ENCODE measurements at places on chromosomes 16 and 17.

GRCh38 chr17:16926571-16927451 is 45.1 kb downstream of the TNFRSF13B start:
- DNase-seq = no peak

DNA sequence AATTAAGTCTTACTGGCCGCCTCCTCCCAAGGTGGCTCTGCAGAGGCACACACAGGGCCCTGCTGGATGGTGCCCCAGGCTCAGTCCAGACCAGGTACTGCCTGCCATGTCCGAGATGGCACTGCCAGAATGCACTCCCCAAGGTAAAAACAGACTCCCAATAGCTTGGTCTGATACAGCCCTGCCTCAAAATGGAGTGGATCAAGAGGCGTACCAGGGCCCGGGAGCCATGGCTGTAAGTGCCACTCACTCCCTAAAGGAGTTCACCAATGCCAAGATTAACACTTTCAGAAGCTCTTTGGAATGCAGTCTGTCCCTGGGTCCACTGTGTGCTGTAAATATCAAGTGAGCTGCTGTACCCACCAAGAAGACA is 576 bp upstream of the MYO18A start:
- DNase-seq = no peak

GRCh38 chr17:43713494-43714162 is 45.0 kb downstream of the SOST start:
- DNase-seq = peak; percentile 11

DNA sequence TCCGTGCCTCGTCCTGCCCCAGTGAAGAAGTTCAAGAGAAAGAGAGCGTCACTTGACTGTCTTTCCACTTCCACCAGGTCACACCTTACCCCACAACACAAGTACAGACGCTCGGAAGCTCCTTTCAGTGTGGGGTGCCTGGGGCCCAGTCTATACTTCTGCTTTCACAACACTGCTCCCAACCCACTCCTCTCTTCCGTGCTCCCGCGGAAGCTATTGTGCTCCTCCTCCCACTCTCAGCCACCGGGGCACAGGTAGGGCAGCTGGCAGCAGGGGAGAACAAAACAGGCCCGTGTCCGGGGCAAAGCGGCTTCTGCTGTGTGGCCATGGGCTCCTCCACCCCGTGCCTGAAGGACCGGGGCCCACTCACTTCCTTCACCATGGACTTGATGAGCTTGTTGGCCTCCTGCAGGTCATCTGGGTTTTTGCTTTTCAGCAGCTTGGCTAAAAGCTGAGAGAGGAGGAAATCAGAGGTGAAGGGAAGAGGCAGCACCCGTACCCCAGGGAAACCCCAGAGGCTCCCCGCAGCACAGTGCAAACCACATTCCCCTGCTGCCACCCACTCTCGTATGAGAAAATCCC is 18.9 kb downstream of the GGA3 start:
- no peak for DNase-seq

- no peak for DNase-seq
Observed at GRCh38 chr17:79294459-79295071, 219.9 kb downstream of the ENGASE start.

- no peak for DNase-seq
Observed at GRCh38 chr16:75566758-75567255, 628 bp downstream of the GABARAPL2 start.

DNA sequence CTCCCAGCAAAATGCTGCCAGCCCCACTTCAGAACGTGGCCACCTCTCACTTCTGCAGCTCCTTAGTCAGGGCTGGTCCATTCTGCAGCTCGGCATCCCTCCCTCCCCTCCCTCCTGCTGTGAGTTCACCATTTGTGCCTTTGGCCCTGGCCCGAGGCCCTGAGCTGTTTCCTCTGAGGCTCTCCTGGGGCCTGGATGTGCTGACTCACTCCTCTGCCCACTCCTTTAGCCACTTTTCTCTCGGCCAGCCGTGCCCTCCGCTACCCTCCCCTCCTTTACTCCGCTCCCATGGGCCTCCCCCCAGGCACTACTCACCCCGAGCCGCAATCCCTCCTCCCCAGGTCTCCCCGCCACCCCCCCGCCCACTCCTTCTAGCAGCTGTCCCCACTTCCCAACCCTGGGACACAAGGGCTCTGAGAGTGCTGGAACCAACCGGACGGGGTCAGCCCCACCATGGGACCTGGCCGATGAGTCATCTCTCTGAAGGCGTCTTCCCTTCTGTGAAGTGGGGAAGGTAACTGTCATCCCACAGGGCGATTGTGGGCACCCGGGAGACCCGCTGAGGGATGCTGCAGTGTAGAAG is 11.5 kb downstream of the KCNG4 start:
- no peak for DNase-seq

GRCh38 chr16:71956486-71956885 is 43.7 kb downstream of the PKD1L3 start:
- no peak for DNase-seq

GRCh38 chr17:67491681-67492024 is 114.6 kb downstream of the PITPNC1 start:
- DNase-seq = no peak

DNA sequence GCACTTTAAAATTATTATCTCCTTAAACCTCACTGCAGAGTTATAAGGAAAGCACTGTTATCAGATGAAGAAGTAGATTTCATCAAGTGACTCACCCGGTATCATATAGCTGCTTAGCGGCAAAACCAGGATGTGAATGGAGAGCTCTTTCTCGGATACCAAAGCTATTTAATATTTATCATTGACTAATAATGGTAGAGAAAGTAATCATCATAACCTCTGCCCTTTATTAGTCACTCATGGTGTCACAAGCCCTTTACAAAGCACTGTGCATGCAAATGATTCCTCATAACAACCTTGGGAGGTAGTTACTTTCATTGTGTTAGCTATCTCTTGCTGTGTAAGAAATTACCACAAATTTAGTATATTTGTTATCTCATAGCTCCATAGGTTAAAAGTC is 592.9 kb downstream of the MAF start:
- no peak for DNase-seq

- DNase-seq = no peak
Observed at GRCh38 chr16:12082226-12082887, 105.8 kb downstream of the SNX29 start.

- DNase-seq = peak; percentile 55
Observed at GRCh38 chr17:41835800-41836549, at the start of gene NT5C3B. TSS of gene NT5C3B (minus strand) at chr17:41836232. CDS start at chr17:41836193, 39 bp downstream.

DNA sequence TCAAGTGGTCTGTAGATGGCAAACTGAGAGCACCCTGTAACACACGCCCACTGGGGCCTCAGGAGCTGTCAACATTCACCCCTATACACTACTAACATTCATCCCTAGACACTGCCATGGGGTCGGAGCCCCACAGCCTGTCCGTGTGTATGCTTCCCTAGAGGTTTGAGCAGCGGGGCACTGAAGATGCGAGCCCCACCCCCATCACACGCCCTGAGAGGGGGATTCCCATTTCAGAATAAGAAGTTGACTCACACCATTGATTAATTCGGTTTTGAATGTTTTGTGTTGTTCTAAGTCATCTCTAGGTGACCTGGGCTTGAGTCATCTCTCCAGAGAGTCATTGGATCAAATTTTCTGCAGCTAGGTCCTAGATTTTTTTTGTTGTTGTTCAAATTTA is 37.3 kb upstream of the MMD start:
- DNase-seq = peak; percentile 19

DNA sequence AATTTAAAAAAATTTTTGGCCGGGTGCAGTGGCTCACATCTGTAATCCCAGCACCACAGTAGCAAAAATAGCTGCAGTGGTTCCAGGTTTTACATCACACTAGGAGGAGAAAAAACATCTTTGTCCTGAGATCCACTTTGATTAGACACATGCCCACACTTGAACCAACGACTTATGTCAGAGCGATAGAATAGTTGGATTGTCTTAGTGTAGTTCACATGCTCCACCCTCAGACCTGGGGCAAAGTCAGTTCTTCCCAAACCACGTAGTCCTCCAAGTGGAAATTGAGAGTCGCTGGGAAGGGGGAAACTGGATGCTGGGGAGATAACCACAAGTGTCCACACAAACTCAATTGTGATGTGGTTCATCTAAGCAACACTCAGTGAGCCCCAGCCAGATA is 11.4 kb upstream of the ITGAM start:
- DNase-seq = no peak

- no peak for DNase-seq
Observed at GRCh38 chr16:66840883-66841282, 3.3 kb upstream of the CA7 start.

DNA sequence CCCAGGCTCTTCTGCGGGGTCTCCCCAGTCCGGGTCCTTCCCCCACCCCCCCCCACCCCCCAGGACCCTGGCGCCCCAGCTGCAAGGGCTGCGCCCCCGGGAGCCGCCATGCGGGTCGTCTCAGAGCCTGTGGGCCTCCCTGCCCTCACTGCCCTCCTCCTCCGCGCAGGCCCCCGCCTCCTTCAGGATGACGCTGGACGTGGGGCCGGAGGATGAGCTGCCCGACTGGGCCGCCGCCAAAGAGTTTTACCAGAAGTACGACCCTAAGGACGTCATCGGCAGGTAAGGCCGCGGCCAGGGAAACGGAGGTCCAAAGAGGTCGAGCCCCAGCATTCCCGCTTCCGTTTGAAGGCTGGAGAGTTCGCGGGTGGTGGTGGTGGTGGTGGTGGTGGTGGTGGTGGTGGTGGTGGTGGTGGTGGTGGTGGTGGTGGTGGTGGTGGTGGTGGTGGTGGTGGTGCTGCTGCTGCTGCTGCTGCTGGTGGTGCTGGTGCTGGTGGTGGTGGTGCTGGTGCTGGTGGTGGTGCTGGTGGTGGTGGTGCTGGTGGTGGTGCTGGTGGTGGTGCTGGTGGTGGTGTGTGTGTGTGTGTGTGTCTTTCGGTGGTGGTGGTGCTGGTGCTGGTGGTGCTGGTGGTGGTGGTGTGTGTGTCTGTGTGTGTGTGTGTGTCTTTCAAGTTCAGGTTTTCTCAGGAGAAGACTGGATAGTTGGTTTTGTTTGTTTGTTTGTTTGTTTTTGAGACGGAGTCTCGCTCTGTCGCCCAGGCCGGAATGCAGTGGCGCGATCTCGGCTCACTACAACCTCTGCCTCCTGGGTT is 615 bp downstream of the PHKG2 start:
- peak; percentile 21 for DNase-seq

DNA sequence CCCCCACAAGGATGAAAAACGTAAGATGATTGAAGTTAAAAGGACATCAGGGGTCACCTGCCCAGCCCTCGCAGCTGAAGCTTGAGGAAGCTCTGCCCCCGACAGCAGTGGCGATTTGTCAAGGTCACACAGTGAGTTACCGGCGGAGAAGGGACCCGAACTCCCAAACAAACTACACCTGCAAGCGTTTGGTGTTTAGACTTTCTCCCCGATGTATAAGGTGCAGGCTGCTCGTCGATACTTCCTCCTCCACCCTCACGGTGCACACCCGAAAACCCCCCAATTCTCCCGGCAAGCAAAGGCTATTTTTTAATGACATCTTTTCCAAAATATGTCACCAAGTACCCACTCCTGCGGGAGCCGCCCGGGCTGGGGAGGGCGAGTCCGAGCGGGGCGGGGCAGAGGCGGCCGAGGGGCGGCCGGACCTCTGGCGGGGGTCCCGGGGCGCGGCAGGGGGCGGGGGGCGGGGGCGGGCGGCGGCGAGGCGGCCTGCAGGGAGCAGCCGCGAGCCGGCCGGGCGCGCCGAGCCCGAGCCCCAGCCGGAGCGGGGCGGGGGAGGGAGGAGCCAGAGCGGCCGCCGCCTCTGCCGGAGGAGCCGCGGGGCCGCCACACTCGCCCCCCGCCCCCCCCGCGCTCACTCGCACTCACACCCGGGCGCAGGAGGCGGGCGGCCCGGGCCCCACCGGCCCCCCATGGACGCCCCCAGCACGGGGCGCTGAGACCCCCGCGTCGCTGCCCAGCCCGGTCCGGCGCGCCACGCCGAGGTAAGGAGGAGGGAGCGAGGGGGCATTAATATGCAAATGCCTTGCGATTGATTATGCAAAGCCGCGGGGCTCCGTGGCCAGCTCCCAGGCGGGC is at the start of gene THRA:
TSS of gene THRA (plus strand) at position 637 of the 858 bp plus-strand sequence. CDS start 11,524 bp downstream, outside the sequence.
- DNase-seq = no peak

- peak; percentile 93 for DNase-seq
Observed at GRCh38 chr16:48244080-48244862, at the start of gene LONP2. TSS of gene LONP2 (plus strand) at chr16:48244300. CDS start at chr16:48244389, 89 bp downstream.

DNA sequence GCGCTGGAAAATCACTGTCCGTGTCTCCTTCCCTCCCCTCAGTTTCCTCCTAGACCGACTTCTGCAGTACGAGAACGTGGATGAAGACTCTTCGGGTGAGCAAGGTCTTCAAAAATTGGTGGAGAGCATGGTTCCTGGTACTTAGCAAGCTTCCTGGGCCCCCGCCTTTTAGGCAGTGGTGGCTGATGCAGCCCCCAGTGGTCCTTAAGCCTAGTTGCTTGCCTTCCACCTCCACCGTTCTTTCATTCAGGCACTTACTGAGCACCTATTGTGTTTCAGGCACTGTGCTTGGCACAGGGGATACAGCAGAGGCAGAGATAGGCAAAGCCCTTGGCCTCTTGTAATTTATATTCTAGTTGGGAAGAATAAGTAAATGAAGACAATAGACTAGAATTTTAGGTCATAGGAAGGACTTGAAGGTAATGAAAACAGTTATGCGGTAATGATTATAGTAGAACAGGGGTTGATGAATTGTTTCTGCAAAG is 767 bp downstream of the INO80E start:
- DNase-seq = no peak

GRCh38 chr16:65375651-65376050 is 253.8 kb upstream of the CDH11 start:
- no peak for DNase-seq

DNA sequence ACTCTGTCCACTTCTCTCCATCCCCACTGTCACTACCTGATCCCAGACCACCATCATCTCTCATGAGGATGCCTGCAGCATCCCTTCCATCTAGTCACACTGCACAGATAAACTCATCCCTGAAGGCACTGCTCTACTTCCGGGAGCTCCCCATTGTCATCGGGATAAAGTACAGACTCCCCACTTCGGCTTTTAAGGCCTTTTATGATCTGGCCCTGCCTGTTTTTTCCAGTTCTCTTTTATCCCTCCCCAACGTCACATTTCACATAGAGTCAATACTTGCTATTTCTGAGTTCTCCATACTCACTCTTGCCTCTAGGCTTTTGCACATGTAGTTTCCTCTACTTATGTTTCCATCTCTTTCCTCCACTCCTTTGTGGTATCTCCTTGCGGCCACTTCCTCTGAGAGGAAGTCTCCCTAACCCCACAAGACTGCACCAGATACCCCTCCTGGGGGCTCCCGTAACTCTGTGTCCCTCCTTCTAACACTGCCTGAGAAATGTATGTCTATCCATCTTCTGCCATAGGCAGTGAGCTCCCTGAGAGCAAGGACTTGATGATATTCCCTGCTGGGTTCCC is 66.9 kb downstream of the COPRS start:
- no peak for DNase-seq

- DNase-seq = no peak
Observed at GRCh38 chr17:29620271-29620670, 2.4 kb downstream of the CORO6 start.

GRCh38 chr17:16994631-16995030 is 22.7 kb upstream of the TNFRSF13B start:
- no peak for DNase-seq

Measured in stimulated activated CD4-positive, alpha-beta T cell treated with anti-CD3 and anti-CD28 coated beads, TNF-alpha, amount 100 ng/mL, for 24 hours (primary cell).